ENCODE measurements at places on chromosomes 12 and 14.
A peak's percentile ranks its signal among the peaks of the same experiment; 100 is the strongest.

GRCh38 chr14:104169699-104170479, 31.5 kb downstream of the KIF26A start:
- DNase-seq: no peak

DNA sequence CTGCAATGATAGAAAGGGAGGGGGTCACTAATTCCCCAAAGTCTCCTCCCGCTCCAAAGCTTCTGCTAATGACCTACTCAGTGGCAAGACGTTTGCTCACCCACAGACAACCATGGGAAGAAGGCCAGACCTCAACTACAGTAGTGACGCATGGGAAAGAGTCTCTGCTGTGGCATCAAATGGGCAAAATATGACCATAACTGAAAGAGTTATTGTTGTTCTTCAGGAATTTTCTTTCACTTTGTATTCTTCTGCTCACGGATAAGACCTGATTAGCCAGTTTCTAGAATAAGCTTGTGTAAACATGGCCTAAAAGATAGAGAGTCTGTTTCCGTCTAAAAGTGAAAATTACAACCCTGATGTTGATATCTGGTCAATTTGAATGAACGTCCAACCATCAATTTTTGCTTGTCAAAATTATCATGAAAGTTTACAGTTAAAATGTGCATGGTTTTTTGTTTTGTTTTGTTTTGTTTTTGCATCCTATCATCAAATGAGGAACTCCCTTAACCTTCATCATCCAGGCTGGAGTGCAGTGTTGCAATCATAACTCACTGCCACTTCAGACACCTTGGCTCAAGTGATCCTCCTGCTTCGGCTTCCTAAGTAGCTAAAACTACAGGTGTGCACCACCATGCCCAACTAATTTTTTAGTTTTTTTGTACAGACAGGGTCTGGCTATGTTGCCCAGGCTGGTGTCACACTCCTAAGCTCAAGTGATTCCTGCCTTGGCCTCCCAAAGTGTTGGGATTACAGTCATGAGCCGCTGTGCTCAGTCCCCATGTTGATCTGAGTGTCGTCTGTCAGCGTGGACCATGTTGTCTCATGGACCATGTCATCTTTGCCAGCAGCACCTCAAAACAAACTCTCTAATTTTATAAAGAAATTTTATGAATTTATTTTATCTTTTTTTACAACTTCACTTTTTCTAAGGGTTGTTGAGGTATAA, 7.0 kb downstream of the KRT6B start:
- DNase-seq: no peak

DNA sequence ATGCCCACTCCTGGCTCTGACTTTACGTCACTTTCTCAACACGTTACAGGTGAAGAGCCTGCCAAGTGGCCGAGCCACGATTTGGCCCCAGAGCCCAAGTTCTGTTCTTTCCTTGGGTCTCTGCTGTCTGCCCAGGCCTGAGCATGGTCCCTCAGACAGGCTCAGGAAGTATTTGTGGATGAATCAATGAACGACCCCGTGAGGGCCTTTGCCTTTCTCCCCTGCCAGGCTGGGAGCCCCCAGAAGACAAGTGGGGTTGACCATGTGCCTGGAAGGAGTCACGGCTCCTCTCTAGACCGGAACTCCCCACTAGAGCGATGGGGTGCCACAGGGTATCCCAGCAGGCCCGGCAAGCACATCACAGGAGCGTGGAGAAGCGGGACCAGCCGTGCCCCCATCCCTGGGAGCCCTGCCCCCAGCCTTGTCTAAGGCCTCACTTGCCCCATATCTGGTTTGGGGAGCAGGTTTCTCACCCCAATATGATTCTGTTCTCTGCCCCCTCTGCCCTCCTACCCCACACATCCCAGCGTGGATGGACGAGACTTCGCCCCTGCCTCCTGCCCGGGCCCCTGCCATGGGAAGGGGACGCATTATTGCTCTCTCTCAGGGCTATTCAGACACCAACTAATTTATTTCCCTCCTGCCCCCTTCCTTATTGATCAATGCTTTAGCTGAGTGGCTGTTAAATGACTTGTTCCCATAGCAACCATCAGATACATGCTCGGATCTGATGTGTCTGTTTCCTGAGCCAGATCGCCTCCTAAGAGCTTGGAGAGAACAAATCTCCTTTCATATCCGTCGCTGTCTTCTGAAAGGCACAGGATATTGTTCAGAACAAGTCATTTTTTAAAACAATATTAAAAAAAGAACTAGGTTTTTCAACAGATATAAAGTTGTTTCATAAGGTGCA, 69.0 kb downstream of the DIO3 start:
- DNase-seq: no peak

- DNase-seq: no peak
These were observed 56.1 kb upstream of the DYRK2 start for GRCh38 chr12:67592228-67593011.

DNA sequence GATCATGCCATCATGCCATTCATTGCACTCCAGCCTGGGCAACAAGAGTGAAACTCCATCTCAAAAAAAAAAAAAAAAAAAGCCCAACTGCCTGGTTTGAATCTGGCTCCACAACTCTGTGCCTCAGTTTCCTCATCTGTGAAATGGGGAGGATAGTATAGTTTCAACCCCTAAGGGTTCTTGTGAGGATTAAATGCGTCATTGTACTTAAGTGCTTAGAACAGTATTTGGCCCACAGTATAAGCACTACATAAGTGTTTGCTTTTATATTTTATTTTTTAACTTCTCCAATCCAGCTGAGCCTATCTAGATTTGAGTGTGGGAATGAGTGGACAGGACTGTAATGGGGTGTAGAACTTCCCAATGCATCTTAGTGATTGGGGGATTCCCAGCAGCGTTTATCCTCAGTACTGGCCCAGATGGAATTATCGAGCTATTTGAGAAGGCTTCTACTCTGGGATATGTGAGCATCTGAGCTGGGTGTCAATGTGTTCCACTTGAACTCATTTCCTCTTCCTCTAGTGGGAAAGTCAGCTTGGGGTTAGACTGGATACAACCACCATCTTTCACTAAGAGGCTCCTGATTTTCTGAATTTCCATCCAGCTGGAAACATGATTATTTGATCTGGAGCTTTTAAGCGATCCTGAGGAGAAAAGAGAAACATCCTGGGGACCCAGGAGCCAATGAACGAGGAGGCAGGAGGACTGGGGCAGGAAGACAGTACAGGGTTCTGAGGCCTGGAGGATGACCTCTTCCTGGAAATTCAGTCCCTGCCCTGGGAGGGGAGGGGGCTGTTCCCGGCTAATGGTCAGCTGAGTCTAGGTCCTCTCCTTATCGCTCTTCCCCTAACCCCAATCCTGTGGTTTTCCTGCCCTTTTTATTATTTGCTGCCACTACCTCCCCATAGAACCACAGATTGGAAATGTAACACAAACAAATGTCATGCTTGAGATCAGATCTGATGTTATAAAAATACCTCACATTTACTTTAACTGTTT, 9.3 kb upstream of the ESPL1 start:
- no peak for DNase-seq

DNA sequence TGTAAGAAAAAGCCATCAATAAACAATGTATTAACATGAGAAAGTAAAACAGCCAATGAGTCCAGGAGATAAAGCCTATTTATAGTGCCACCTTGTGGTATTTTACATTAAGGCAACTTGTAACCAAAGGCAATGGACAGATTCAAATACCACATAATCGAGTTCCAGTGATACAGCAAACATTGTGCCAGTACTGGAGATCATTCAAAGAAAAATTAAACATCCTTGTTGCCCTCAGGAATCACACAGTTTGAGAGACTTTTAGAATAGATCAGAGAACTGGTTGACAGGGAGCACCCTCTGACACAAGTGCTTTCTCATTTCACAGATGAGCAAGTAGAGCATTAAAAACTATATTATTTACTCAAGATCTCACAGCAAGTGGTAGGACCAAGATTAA, 98.1 kb downstream of the DDHD1 start:
- DNase-seq: no peak

DNA sequence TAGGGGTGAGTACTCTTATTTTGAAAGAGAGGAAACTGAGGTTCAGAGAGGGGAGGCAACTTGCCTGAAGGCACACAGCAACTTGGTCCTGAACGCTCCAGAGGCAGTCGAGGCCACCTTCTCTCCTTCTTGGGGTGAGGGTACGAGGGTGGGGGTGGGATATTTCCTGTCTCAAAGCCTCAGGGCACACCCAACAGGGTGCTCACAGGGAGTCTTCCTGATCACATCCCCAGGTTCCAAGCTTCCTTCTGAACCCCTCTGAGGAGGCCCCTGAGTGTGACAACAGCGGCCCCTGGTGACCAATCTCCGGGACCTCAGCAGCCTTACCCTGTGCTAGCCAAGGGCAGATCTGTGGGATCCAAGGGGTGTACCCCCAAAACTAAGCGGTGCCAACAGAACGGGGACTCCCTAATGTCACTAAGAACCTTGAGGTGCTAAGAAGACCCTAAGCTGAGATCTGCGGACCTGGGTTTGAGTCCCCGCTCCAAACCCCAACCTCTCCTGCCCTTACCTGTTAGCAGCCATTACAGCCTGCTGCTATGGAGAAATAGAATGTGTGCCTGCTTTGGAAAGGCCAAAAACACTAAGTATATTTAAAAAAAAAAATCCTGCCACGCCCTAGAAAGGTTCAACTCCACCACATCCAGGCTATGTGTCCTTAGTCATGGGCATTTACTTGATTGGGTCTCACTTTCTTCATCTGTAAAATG, 57.9 kb downstream of the TRPV4 start:
- peak; percentile 51 for DNase-seq

- no peak for DNase-seq
These were observed 21.7 kb upstream of the PPM1A start for GRCh38 chr14:60227291-60227690.

DNA sequence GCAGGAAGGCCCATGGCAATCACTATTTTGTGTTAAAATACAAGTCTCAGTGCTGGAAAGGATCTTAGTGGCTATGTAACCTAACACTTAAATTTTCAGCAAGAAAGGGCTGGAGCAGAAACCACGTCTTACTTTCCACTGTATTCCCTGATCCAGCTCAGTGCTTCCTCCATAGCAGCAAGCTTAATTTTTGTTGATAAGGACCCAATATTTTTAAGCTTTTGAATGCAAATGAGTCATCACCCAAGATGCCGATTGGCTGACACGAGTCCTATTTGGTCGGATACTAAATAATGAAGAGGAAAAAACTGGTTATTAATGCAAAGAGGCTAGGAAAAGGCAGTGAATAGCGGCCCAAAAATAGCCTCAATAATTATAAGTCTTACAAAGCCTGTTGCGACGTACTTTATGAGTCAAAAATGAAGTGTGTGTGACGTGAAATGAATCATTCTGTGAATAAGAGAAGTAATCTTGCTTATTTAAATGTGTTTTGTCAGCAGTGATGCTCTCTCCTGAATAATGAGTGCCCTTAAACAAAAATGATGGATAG, 46.9 kb upstream of the IGF1 start:
- DNase-seq: no peak

GRCh38 chr12:6783828-6784227, 5.5 kb upstream of the CD4 start:
- DNase-seq: no peak

GRCh38 chr12:101759396-101760047, 20.3 kb upstream of the SYCP3 start:
- DNase-seq: no peak

DNA sequence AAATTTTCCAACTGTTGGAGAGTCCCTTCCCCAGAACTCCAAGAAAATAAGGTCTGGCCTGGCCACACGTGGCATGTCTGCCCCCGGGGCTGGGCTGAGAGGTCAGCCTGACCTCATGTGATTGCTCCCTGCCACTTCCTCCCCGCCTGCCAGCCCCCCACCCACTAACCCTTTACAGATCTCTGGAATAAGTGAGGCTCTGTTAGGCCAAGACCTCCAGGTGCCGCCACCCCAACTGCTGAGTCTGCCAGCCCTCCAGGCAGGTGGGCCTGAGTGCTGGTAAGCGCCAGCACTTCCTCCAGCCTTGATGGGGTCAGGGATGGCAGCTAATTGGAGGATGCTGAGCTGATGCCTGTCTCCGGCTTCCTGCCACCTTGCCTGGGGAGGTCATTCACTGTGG, 658.4 kb downstream of the MED13L start:
- no peak for DNase-seq

- DNase-seq: no peak
These were observed 198.7 kb upstream of the PLEKHG7 start for GRCh38 chr12:92503971-92504593.

DNA sequence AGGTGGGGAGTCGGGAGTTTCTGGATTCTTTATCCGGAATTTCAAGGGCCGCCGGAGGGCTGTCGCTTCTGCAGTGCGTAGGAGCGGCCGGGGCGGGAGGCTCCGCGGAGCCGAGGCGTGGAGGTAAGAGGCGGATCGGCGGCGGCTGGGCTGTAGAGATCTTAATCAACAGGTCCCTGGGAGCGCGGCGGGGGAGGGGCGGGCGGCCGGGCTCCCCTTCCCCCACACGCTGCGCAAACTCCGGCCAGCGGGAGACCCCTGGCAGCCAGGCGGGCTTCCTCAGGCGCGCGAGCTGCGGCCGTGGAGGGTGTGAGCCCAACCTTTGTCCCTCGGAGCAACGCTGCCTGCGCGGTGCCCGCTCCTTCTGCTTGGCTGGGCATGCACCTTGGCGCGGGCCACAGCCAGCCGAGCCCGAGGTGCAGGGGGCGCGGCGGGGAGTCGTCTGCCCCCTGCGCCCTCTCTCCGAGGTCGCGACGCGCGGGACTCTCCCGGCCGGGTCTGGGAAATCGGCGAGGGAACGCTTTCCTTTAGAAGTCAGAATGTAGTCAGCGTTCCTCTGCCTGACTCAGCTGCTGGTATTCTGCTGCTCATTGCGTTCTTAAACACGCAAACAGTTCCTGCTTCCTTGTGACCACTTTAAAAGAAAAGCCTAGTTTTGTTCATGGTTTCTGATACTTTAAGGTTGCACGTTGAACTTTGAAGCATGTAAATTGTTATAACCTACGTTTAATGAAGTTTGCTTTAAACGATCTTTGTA, at the start of gene PALS1:
Gene PALS1 (plus strand): TSS at position 25 of the 757 bp plus-strand sequence. CDS start 37,736 bp downstream, outside the sequence.
- peak; percentile 11 for DNase-seq
